ENCODE measurements at places on chromosomes 7 and 10.

GRCh38 chr10:45599646-45600045, 72.9 kb downstream of the ZFAND4 start:
- DNase-seq = no peak

DNA sequence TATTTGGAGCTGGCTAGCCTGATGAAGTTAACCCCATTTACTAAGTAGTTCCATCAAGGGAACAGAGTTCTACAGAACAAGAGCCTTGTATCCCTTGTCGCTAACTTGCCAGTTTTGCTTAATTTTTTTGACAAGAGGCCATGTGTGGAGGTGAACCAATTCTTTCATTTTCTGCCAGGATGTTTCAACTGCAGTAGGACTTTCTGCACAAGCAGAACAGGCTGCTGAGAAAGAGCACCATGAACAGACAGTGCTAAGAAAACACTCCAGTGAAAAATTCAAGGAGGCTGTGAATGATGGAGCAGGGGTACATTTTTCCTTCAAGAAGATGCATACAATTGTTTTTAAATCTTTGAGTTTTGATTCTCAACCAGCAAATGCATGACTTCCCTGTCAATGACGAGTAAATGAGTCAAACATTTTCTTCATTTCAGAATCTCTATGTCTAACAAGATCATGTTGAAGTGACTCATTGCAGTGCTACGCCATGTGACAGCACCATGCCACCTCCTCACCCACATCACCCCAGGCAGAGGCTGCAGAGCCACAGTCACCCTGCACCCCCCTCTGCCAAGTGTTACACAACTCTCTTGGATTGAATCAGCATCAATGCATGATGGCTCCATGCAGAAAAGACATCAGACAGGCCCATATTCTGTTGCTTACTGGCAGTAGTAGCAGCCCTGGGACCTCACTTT, 193.1 kb downstream of the COBL start:
- no peak for DNase-seq

GRCh38 chr7:25255611-25256332, 27.5 kb upstream of the NPVF start:
- no peak for DNase-seq

GRCh38 chr7:154868921-154869320, 134.0 kb downstream of the PAXIP1 start:
- no peak for DNase-seq

DNA sequence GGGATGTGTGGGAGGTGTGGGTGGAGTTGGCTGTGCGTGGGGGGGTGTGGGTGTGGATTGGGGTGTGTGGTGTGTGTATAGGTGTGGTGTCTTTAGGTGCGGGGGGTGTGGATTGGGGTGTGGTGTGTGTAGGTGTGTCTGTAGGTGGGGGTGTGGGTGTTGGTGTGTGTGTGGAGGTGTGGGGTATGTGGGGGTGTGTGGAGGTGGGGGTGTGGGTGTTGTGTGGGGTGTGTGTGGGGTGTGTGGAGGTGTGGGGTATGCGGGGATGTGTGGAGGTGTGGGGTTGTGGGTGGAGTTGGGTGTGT, 33.9 kb downstream of the SPDYE17 start:
- no peak for DNase-seq

DNA sequence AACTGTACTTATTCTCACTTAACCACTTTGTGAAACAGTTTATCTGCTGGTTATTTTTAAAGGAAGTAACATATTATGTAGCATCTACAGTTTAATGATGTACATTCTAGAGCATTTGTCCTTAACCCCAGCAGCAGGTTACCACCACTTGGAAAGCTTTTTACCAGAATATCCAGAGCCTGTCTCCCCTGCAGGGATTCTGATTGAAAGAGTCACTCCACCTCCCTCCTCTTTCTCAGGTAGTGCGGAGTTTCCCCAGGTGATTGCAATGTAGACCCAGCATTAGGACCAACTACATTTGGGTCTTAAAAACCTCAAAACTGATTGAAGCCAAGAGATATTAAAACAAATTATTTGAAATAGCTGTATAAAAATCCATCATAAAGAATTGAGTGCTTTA, 53.1 kb downstream of the NRG3 start:
- DNase-seq = no peak

- DNase-seq = no peak
These were observed 34.2 kb downstream of the MTURN start for GRCh38 chr7:30168835-30169573.

DNA sequence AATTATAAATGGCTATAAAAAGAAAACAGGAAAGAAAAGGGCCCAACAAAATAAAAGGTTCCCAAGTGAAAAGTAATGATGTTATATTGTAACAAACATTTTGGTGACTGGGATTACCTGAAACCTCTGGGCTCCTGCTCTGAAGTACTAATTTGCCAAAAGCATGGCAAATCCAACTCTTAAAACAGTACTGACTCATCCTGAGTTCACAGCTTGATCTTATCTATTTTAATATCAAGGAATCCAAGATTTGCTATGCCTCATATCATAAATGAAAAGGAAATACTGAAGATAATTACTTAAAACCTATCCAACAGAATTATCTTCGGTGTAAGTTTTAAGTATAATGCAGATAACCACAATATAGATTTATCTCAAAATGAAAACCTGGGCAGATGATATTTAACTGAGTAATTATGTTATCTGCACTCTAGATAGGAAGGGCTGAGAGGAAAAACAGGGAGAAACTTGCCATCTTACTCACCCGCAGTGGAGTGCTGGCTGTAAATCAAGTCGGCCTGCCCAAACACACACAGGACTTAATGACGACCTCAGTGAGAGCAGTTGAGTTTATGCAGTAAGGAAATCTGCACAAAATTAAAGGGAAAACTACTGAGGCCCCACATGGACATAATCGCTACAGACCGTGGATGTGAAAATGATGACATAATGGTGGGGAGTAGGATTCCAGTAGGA, 48.4 kb downstream of the MPP7 start:
- DNase-seq = no peak

GRCh38 chr10:27482984-27483956, 20.8 kb upstream of the RAB18 start:
- DNase-seq = no peak

- DNase-seq = no peak
These were observed 41.7 kb downstream of the NPY start for GRCh38 chr7:24325708-24326107.

GRCh38 chr10:42986633-42987032, 90.2 kb upstream of the RET start:
- DNase-seq = no peak

DNA sequence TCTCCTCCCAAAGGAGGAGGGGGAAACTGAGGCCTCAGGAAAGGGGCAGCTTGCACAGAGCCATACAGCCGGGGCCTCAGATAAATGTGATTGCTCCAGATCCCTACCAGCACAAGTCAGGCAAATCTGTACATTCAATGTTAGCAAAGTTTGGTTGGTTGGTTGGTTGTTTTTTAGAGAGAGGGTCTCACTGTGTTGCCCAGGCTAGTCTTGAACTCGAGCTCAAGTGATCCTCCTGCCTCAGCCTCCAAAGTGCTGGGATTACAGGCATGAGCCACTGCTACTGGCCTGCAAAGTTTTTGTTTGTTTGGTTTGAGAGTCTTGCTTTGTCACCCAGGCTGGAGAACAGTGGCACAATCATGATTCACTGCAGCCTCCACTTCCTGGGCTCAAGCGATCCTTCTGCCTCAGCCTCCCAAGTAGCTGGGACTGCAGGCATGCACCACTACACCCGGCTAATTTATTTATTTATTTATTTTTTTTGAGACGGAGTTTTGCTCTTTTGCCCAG, 30.0 kb upstream of the TNRC18 start:
- no peak for DNase-seq

DNA sequence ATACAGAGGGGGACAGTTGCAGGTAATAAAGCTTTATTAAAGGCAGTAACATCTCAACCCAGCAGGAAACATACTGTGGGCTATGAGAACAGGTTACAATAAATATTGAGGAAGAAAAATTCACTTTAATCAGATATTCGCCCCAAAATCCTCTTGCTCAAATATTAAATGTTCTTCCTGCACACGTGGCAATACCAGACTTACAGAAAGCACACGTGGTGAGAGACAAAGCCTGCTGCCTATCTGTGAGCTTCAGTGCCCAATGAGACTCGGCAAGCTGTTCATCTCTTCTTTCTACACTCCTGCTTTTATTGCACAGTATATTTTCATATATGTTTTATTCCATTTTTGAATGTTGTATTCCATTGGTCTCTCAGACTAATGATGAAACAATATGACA, 113.2 kb downstream of the OR13A1 start:
- no peak for DNase-seq

DNA sequence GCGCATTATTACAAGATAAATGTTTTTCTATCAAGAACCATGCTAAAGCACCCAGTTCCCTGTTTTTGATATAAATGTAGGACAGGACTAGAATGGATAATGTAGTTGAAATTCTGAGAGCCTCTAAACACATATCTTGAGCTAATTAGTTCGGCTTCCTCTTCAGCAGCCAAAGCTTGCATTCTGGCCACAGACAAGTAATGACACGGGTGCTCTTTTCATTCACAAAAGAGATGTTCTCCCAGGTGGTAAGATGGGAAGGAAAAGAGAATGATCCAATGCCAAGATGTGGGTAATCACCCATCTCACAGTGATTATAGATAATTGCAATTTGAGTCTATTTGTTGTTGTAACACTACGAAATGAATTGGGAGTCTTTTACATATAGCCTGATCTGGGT, 246.5 kb downstream of the KIAA1217 start:
- no peak for DNase-seq

- DNase-seq = no peak
These were observed 130.1 kb upstream of the ZEB1 start for GRCh38 chr10:31188792-31189406.

- no peak for DNase-seq
These were observed 31.3 kb downstream of the SDK1 start for GRCh38 chr7:3332308-3332707.

DNA sequence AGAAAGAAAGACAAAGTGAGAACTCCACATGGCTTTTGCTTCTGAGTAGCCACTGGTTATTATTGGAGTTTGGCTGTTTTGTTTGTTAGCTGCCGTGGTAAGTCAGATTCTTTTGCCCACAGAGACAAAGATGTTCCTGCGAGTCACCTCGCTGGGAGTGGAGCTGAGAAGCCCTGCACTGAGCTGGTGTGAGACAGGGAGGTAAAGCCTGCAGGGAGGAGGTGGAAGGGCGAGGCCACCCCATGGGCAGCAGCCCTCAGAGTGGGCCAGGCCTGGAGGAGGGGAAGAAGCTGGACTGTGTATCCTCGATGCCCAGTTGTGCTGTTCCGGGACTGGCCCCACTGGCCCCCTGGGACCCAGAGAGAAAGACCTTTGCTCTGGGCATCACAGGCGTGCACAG, 14.3 kb upstream of the NOM1 start:
- no peak for DNase-seq

DNA sequence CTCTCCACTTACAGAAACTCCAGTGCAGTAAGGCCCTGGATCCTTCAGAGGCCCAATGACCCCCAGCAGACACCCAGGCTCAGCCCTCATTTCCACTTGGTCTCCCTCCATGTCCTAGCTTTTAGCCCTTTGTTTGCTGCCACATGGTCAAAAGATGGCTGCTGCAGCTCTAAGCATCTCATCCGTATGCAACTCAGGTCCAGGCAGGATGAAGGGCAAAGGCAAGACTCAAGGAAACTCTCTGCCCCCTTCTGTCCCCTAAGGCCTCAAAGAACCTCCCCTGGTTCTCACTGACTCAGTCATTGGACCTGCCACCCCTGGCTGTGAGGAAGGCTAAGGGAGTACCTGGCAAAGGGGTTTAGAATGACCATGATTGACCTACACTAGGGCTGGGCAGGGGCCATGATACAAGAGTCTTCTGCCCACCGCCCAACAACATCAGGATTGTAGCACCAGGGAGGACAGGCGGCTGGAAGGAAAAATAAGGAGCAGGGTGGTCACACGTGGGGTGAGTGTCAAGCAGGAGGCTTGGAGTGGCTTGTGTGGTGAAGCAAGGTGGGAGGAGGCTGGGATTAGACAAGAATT, 303.8 kb upstream of the ZMIZ1 start:
- no peak for DNase-seq

DNA sequence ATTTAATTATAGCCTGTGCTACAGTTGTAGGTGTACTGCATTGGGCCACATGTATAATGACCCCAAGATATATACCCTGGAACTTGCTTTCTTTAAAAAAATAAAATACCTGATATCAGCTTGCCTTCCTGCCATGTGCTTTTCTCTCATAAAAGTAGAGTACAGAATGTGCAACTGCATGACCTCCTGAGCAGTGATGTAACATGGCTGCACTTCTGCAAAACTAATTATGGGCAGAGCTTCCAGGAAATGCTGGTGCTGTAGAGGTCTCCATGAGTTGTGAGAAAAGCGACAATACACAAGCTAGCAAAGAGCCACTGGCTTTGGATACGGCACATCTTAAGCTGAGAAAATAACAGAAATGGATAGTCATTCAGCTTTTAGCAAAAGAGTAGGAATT, 6.5 kb upstream of the ERLIN1 start:
- peak; percentile 65 for DNase-seq

DNA sequence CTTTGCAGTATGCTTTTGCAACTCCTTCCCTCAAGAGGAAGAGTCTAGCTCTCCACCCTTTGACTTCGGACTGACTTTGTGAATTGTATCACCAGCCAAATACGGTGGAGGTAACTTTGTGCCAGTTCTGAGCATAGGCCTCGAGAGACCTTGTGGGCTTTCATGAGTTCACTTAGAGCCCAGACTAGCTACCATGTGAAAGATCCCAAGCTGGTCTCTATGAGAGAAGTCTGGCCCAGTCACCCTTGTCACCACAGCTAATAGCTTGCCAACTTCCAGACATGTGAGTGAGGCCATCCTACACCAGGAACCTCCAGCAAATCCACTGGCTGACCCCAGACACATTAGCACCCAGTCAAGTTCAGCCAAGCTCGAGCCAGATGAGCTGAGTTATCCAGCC, 72.2 kb upstream of the EXOC4 start:
- no peak for DNase-seq

- DNase-seq = peak; percentile 18
These were observed 880.6 kb downstream of the LRMDA start for GRCh38 chr10:76311752-76312636.

DNA sequence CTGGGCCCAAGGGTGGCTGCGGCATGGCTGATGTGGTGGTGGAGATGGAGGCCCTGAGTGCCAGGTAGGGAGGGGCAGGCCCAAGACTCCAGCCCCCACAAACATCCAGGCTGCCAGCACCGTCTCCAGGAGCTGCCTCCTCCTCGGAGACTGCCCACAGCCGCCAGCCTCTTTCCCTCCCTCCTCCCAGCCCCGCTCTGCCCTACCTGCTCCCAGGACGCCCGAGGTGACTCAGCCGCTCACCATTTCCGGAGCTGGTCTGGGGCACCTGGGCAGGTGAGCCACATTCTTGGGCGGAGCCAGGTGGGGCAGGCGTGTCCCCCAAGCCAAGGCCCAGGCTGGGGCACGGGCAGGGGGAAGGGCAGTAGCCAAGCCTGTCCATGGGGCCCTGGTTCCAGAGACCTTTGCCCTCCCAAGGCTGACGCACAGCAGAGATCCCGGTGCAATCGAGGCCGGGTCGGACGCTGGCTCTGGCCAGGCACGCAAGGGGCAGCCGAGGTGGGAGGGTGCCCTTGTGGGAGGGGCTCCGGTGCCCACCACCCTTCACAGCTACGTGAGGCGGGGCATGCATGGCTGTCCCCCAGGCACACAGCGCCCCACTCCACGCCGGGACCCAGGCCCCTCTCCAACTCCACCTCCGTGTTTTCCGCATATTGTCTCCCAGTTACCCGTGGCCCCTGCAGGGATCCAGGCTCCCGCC, 8.8 kb downstream of the ADAP1 start:
- no peak for DNase-seq

GRCh38 chr7:39145935-39146334, 168.2 kb downstream of the POU6F2 start:
- no peak for DNase-seq
